ENCODE measurements at places on chromosomes 7 and 10.

DNA sequence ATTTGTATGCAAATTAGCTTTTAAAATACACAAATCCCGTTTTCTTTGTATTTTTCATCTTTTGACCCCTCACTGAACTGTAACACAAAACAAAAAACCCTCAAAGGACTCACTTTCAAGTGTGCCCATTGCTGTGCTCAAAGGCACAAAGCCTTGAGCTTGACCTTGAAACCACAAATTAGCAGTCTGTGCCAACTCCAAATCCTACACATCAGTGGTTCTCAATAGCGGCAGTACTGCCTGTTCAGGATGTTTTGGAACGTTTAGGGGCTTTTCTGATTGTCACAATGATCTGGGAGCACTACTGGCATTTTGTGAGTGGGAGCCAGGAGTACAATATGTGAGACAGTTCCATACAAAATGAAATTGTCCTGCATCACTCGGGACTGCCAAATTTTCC is 55.5 kb downstream of the KDM7A start:
- DNase-seq, result no peak

GRCh38 chr10:42932735-42933447 is 144.0 kb upstream of the RET start:
- DNase-seq, result no peak

DNA sequence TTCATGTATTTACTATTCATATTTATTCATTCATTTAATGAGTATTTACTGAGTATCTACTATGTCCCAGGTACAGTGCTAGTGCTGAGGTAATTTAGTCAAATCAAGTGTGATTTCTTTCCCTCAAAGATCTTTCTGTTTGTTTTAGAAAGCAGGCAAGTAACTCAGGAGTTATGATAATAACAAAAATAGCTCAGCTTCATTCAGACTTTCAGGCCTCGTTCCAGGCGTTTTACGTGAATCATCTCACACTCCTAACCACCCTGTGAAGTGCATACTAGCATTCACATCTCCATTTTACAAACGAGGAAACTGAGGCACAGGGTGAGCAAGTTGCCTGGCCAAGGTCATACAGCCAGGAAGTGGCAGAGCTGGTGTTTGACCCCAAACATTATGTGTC is 468.7 kb upstream of the C7orf33 start:
- no peak for DNase-seq

DNA sequence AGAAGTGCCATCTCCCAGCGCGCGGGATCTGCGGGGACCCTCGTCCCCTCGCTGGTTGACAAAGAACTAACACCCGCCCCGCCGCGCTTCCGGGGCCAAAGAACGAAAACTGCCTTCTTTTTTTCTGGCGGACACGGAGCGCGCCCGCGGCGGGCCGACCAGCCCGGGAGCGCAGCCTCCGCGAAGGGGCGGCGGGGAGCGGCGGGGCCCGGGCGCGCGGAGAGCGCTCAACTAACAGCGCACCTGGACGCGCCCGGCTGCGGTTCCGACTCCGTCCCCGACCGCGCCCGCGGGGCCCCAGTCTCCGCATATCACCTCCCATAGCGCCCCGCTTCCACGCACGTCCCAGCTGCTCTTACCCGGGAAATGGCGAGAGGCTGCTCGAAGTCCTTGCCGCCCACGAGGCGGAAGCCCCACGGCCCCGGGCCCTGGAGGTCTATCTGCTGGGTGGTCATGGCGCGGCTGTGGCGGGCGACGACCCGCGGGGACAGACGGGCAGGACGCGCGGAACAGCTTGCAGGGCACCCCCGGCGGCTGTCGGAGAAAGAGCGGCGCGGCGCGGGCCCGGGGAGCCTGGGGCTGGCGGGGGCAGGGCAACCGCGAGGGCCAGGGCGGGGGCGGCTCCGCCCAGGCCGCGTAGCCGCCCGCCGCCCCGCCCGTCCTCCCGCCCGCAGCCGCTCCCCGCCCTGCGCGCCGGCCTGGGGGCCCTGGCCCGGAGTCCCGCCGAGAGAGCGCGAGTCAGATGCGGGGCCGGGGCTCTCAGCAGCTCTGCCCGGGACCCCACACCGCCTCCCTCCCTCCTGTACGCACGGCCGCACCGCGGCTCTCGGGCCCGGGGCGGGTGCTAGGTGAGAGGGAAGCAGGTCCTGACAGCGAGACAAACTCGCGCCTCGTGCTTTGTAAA is at the start of gene PDLIM1:
Gene PDLIM1, minus strand, starts transcription at position 543 of the 904 bp plus-strand sequence. Its CDS starts 88 bp downstream, at position 455.
- DNase-seq, result no peak

- DNase-seq, result peak; percentile 24
Observed at GRCh38 chr10:58856508-58857240, 319.8 kb upstream of the PHYHIPL start.

DNA sequence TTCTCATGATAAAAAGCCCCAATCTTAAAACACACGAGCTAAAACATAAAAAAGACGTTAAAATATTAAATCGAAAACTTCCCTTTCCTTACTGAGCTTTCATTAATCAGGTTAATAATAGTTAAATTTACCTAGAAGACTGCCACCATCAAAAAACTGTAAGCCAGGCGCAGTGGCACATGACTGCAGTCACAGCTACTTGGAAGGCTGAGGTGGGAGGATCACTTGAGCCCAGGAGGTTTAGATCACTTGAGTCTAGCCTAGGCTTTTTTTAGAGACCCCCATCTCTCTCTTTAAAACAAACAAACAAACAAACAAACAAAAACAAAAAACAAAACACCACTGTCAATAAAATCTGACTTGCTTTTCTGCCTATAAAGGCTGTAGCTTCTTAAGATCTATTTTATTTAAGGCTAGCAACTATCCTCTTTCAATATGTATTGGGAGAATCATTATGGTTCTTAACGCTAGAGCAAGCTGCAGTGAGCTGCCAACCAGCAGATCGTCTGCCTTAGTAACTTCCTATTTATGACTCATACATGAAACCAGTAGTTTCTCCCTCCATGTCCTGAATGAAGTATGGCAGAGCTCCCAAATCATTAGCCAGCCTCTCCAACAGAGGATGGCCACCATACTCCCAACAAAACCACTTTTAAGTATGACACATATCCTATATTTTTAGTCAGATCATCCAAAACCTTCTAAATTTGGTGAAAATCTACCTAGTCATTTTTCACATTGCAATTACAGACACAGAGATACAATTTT is 163.7 kb downstream of the SRPK2 start:
- peak; percentile 70 for DNase-seq

GRCh38 chr10:74078037-74078436 is 72.6 kb downstream of the AP3M1 start:
- DNase-seq, result no peak

DNA sequence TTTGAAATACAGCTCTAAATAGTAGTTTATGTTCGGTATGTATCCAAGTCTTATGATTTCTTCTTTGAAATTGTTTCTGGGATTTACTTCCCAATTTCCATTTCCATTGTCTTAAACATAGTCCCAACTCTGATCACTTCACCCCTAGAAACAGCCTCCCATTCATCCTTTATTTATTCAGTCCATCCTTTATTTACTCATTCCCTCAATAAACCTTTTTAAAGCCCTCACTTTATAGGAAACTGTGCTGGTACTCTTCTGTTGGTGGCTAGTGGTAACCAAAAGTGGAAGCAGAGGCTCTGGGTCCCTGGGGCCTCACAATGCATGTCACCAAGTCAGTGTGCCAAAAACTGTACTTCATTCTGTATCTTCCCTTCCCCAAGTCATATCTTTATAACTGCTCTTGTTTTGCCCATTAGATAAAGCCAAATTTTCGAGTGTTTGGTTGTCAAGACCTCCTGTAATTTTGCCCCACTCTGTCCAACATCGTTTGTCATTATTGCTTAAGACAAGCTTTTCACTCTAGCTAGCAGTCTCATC is 3.9 kb upstream of the EPC1 start:
- DNase-seq, result no peak

DNA sequence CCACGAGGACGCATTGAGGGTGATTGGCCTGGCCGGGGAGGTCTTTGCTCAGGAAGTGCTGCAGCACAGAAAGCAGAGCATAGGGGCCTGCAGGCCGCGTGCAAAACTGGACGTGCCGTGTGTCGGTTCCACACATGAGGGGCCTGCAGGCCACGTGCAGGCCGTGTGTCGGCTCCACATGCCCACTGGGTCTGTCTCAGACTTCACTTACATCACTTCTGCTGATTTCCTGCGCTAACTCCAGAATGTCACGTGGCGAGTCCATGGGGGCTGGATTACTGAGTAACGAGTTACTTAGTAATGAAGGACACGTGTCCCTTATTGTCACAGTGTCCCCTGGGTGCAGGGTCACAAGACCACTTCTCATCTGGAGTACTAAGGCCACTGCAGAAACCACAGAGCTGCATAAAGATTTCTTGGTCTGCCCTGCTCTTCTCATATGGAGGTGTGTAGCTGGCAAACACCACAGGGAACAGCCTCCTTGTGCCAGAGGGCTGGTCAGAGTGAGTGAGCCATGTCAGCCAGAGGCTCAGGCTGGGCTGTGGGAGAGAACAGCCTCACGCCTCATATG is 60.8 kb downstream of the GDI2 start:
- DNase-seq, result no peak

DNA sequence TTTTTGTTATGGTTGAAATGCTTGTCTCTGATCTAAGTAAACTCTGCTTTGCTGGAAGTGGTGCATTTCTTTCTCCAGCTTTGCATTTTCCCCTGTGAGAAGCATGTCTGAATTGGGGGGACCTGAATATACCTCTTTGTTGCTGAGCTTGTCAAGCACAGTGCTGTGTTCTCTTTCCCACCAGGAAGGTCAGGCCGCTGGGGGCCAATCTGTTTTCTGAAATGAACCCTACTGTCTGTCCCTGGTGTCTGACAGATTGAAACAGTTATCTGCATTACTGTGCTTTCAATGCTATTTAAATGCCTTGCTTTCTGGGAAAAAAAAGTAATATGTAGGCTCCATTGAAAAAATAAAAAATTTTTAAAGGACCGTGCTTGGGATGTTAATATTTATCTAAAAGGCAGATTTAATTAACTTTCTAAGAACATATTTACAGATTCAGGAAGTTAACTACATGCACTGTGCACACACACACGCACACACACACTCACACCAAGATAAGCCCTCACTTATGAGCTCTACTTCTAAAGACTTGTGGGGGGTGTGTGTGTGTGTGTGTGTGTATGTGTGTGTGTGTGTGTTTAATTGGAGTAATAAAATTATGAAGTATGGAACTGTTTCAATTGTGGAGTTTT is 127.0 kb upstream of the FZD1 start:
- no peak for DNase-seq

DNA sequence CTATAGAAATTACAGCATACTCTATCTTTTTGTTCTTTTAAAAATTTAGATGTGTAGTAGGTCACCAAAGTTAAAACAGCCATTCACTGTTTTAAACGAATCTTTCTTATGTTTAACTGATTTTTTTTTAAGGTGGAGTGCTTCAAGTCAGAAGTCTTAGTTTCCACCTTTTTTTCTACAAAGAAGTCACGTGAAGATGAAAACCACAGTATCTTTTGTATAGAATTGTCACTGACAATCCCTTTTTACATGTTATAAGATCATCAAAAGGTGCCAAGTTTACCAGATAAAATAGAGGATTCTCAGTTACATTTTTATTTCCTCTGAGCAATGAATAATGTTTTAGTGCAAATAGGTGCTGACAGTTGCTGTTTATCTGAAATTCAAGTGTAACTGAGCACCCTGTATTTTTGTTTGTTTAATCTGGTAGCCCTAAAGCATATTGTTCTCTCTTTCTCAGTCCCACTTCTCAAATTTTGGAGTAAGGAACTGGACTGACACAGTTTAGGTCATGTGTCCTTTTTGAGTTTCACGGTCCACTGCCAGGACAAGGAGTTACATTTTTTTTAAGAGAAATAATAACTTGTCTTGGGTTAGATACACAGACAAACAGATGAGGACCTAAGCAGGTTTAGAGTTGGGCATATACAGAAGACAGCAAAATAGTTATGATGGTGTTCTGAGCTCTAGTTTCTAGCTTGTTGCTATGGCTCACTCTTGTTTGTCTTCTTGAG is 233.2 kb upstream of the MBL2 start:
- no peak for DNase-seq

GRCh38 chr7:131670406-131670805 is 114.0 kb upstream of the PODXL start:
- DNase-seq, result no peak

- DNase-seq, result no peak
Observed at GRCh38 chr7:13743226-13743625, 246.2 kb downstream of the ETV1 start.

- DNase-seq, result no peak
Observed at GRCh38 chr7:135917721-135918120, 59.4 kb downstream of the MTPN start.

DNA sequence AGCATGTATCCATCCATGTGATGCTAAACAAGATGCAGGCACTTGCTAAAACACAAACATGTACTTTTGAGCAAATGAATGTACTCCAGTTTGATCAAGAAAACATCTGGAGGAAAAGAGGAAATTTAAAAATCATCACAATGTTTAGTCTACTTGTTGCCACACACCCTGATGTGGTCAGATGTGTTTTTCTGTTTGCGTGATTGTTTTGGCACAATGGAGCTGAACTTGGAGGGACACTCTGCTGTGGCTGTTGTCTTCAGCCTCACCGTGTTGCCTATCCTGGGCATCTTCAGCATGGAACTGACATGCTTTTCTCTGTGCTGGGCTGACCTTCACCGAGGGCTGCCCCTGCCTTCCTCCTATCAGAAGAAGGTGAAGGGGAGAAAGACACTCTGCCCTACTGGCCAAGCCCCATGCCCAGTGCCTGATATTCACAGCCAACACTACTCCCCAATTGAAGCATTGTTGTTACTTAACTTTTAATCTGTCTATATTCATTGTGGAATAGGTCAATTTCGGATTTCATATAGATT is 268.3 kb upstream of the IGFBP3 start:
- DNase-seq, result no peak

DNA sequence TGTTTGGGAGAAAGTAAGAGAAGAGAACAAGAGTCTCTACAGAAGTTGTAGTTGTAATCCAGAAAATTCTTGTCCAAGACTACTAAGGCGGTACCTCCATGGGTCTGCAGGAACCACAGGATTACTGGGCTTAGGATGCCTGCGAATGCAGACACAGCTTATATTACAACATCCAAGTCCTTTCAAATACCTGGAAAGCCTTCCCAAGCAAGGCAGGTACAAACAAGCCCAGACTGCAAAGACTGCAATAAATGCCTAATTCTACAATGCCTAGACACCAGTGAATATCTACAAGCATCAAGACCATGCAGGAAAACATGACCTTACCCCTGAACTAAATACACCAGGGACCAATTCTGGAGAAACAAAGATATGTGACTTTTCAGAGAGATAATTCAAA is 178.2 kb downstream of the ARL4A start:
- no peak for DNase-seq

- DNase-seq, result no peak
Observed at GRCh38 chr7:158784270-158784669, 45.0 kb downstream of the ESYT2 start.

DNA sequence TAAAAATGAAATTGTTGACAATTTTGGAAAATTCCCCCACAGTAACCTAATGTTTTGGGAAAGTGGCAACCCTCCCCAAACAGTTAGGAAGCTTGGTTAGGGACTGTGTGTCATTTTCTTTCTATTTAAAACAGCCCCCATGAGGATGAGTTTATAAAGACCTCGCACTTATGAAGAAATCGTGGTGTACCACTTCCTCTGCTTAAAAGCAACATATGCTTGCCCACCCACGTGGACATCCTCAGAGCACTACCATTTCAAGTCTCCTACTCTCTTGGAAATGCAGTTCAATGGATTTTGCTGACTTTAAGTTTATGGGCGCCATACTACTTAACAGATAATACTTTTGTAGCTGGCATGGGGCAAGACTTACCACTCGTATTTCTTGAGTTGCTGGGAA is 223.8 kb downstream of the DYNC1I1 start:
- DNase-seq, result no peak

GRCh38 chr10:103897241-103897774 is 20.7 kb downstream of the STN1 start:
- no peak for DNase-seq
